ENCODE measurements at places on chromosomes 1 and 21.
A peak's percentile ranks its signal among the peaks of the same experiment; 100 is the strongest.

GRCh38 chr1:119327450-119328155 is 41.0 kb upstream of the HAO2 start:
- no peak for DNase-seq

DNA sequence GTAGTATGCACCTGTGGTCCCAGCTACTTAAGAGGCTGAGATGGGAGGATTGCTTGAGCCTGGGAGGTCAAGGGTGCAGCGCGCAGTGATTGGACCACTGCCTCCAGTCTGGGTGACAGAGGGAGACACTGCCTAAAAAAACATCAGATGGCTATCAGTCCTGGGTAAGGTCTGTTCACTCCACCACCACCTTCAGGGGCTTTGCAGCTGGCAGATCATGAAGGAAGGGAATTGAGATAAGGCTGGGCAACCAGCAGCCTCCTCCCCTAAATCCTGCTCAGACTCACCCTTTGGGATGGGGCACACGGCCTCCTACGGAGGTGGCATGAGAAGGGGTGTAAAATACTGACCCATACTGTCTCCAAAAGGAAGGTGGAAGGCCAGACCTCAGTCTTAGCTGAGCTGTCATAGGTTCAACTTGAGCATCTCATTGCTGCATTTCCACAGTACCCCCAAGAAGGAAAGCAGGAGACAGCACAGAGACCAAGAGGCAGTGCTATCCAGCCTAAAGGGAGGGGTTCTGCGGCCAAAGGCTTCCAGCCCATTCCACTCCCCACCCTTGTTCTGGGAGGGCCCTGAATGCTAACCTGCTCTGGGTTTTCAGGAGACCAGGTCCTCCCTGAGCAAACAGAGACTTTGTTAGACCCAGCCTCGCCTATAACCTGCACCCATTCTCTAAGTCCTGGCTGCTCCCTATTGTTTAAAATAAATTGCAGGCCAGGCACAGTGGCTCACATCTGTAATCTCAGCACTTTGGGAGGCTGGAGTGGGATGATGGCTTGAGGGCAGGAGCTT is 13.7 kb downstream of the SLC45A3 start:
- no peak for DNase-seq

GRCh38 chr1:12661606-12662219 is 17.8 kb downstream of the AADACL4 start:
- no peak for DNase-seq

DNA sequence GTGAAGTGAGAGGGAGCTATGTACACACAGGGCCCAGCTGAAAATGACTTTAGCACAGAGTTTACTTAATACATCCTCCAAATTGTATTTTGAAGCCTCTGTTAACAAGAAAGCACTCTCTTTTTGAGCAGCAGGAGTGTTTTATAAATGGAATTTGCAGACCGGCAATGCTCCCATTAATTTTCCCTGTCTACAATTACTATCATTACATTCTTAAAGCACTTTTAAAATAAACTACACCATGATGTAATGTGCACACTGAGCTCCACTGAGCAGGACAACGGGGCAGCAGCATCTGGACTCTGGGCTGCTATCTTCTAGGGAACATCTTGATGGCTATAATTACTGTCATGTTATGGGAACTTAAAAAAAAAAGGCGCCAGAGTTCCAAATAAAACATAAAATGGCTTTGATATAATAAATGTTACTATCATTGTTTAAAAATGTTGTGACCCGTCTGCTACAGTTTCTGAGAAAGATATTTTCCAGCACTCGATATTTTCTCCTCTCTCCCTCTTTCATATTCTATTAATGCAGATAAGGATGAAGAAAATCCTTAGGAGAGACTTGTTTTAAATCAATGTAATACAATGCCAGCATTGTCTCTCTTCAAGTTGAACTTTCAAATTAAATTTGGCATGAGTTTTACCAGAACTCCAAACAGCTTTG is 150.9 kb downstream of the HLX start:
- no peak for DNase-seq

DNA sequence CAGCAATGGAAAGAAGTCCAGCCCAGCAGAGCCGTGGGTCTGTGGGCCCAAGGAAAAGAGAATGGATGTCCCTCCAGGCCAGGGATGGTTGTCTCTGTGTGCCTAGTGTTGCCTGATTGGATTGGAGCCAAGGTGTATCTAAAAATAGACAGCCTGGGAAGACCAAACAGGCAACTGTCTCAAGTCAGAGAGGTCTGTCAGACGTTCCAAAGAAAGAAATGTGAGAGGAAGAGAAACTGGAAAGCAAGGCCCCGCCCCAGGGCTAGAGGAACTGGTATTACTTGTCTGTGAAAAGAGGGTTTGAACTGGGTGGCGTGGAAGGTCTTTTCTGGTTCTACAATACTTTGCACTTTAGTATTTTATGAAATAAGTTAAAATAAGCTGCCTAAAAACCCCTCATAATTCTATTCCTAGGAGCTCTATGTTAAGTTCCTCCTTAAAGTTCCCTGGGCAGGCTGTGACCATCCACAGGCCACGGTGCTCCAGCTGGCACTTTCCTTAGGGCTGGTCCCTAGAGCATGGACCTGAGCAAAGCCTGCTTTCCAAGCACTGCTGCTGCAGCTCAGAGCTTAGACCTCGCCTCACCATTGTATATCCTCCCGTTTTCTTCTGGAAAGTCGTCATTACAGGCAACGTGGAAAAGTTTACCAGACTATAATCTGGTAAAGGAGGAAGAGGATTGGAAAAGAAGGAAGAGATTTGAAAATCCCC is 151.6 kb downstream of the DISC1 start:
- DNase-seq: no peak

- DNase-seq: peak; percentile 46
Measured at GRCh38 chr21:44618909-44619308, 7.0 kb downstream of the KRTAP10-8 start.

DNA sequence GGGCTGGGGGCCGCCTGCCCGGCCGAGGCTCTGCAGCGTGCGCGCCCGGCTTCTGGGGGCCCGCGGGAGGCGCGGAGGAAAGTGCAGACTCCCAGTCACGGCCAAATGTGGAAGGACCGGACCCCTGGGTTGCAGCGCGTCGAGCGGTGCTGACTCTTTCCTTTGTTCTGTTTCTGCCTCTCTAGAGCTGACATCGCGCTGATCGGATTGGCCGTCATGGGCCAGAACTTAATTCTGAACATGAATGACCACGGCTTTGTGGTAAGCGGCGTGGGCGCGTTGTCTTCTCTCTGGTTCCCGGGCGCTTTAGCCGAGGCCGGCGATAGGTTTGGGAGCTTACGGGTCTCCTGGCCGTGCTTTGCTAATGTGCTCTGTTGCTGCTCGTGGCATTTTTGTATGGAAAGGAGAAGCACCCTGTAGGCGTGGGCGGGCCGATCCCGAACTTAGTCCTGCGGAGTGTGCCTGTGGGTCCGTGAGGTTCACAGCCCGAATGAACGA is 629 bp downstream of the PGD start:
- peak; percentile 2 for DNase-seq

DNA sequence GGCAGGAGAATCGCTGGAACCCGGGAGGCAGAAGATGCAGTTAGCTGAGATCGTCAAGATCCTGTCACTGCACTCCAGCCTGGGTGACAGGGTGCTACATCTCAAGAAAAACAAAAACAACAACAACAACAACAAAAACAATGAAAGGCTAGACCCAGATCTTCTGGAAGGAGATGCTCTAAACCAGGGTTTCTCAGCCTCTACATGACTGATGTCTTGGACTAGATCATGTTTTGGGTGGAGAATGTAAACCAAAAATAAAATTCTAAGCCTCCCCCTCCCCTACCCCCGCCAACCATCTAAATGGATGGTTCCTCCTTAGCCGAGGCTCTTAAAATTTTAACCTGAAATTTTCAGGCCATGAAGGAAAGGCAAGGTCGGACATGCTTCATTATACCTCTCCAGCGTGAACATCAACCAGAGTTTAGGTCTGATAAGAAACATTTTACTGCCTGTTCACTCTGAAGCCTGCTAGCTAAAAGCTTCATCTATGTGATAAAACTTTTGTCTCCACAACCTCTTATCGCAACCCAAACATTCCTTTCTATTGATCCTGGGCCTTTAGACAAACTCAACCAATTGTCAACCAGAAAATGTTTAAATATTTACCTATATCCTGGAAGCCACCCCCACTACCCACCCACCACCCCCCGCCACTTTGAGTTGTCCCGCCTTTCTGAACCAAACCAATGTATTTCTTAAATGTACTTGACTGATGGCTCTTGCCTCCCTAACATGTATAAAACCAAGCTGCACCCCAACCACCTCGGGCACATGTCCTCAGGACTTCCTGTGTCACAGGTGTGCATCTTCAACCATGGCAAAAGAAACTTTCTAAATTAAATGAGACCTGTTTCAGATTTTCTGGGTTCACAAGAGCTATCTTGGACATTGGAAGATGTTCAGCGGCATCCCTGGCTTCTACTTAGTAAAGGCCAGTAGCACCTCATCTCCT is 1.9 kb upstream of the CAPN2 start:
- no peak for DNase-seq

- no peak for DNase-seq
Measured at GRCh38 chr1:41803656-41804055, 115.1 kb downstream of the HIVEP3 start.

DNA sequence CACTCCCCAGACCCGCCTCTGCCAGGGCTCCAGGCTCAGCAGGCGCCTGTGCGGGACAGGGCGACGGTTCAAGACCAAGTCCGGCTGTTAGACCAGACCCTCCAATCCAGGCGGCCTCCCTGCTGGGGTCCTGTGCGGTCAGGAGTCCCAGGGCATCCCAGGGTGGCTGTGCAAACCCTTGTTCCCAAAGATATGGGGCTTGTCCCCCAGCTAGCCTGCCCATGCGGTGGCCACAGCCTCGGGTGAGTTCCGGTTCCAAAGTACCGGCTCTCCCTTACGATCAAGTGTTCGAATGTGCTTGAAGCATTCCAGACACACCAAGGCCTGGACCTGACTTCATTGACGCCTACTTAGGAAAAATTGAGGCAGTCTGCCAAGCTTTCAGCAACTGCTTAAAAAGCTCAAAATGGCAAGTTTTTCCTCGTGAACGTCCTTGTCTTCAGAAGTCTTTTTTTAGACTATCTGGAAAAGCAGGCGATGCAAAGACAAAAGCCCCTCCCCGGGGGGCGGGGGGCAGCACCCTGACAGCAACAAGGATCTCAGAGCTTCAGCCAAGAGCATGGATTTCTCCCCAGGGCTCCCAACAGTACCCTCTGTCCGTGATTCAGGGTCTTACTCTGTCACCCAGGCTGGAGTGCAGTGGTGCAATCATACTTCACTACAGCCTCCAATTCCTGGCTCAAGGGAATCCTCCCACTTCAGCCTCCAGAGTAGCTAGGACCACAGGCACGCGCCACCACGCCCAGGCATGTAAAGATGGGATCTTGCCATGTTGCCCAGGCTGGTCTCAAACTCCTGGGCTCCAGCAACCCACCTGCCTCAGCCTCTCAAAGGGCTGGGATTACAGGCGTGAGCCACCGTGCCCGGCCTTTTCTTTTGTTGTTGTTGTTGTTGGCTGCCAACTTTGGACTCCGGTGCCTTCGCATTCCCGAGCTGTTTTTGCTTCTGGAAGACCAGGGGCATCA is 2.3 kb downstream of the FAAP20 start:
- no peak for DNase-seq

- DNase-seq: no peak
Measured at GRCh38 chr1:56330391-56331026, 248.9 kb downstream of the PLPP3 start.

All from activated T-helper 9 cell treated with anti-CD3 and anti-CD28 coated beads, Interleukin-2, amount 50 U/mL, for 16 hours (primary cell).